ENCODE measurements at places on chromosomes 16 and 17.

- DNase-seq = no peak
Observed at GRCh38 chr16:25912321-25912720, 220.6 kb downstream of the HS3ST4 start.

DNA sequence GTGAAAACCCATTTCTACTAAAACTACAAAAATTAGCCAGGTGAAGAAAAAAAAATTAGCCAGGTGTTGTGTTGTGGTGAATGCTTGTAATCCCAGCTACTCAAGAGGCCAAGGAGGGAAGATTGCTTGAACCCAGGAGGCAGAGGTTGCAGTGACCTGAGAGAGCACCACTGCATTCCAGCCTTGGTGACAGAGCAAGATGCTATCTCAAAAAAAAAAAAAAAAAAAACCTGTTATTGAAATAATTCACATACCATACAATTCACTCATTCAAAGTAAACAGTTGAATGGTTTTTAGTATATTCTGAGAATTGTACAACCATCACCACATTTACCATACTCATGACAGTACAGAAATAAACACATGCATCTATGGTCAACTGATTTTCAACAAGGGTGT, 31.0 kb downstream of the ZNRF1 start:
- no peak for DNase-seq

DNA sequence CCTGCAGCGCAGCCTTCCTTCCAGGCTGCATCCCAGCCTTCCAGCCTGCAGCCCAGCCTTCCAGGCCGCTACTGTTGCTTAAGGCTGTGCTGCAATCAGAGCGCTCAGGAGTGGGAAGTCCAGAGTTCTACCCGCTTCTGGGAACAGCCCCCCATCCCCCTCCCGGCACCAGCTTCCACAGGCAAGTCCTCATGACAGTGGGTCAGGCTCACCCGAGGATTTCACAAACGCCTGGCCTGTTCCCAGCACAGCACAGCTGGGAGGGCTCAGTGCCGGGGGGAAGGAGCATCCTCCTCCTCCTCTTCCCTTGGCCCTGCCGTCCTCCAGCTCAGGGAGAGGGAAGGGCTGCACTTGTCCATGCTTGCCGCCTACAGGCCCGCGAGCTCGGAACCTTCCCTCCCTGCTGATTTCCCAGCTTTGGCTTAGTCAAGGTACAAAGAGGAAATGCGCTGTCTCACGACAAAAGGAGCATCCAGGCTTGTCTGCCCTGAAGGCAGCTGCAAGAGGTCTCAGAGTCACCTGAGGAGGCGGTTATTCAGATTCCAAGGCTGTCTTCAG, 8.3 kb downstream of the SOCS3 start:
- DNase-seq = no peak

DNA sequence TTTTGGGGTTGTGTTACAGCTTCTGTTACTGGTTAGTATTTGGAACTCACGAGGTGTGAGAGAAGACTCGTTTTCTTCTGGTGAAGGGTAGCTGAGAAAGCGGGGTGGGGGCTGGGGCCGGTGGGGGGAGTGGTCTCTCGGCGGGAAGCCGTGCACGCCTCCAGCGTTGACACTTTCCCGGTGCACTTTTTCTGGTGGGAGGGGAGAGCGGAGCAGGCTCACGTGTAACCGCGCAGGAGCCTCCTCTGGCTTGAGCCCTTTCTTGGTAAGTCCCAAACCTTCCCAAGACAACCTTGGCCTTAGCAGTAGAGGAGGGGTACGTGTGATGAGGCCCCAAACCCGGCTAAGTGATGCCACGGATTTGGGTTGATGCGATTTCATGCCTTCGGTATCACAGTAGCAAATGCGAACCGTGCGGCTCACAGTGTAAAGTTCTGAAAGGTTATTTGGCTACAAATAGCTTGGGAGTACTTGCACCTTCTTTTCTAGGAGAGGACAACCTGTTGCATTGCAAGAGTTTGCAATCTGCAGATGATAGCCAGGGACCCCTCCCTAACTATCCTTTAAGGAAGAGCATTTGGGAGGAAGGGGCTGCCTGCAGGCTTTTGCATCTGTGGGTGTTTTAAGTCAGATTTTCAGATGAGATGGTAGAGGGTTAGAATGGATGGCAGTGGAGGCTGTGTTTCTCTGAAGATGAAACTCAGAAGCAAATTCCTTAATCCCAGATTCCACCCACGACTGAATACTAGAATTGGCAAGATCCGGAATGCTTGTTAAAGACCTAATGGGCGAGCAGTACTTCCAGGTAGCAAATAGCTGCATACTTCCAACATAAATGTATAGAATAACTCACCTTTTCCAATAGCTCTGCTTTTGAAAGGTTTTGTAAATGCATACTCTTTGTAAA, 1.5 kb downstream of the HLF start:
- DNase-seq = no peak

DNA sequence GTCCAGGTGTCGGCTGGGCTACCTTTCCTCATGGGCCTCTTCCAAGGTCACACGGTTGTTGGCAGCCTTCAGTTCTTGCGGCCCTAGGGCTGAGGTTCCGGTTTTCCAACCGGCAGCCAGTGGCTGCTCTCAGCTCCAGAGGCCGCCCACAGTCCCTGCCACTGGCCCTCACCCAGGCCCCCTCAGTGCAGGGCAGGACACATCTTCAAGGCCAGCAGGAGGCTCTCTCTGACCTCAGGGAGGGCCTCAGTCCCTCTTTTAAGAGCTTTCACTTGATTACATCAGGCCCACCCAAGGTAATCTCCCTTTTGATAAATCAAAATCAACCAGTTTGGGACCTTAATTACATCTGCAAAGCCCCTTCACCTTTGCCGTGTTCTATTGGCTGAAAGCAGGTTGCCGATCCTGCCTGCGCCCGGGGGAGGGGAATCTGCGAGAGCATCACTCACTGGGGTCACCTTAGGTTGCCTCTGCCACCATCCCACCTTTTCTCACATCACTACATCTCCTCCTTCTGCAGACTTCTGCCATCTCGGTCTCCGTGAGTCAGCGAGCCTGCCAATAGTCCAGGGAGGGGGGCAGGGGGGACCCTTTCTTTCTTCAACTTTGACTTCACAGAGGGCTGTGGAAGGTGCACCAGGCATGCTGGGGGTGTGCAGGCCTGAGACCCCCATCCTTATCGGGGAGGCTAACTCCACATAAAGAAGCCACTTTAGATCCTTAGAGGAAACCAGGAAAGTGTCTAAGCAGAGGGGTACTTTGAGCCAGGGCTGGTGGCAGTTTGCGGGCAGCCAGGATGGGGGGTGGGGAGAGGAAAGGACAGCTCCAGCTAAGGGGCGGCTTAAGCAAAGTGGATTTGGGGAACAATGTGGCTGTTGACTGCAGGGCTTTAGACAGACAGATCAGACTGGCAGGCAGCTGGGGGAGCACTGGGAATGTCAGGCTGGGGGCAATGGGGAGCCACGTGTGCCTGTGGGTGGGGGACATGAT, 28.8 kb upstream of the NXPH3 start:
- no peak for DNase-seq

GRCh38 chr17:40497695-40498094, 3.7 kb downstream of the TNS4 start:
- DNase-seq = no peak

DNA sequence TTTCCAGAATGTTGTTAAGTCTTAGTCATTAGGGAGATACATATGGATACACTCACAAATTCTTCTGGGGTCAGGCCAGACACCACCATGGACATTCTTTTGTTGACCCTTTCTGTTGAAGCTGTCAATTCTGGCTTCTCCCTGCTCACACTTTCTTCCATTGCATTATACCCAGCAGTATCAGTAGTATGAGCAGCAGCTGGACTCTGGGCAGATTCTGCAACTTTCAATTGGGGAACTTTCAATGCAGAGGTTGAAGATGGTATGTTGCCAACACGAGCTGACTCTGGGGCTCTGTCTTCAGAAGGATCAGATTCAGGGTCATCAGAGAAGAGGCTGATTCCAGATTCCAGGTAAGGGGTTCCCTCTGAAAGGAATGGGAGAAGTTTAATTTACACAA, 45.8 kb downstream of the RND2 start:
- DNase-seq = no peak

GRCh38 chr17:18951941-18952842, at the start of gene SLC5A10:
SLC5A10 (plus strand) TSS chr17:18952165; CDS start chr17:18952206, 41 bp downstream.
- DNase-seq = no peak

- DNase-seq = no peak
Observed at GRCh38 chr16:89144681-89145080, 26.9 kb upstream of the CDH15 start.
